Stimulated activated CD4-positive, alpha-beta T cell treated with anti-CD3 and anti-CD28 coated beads, Interleukin-2, amount 100 ng/mL, for 48 hours (primary cell): ENCODE measurements at places on chromosomes 3 and 15.

GRCh38 chr15:85422607-85423006 is 42.2 kb downstream of the AKAP13 start:
- DNase-seq: no peak

- peak; percentile 39 for DNase-seq
Observed at GRCh38 chr15:89419370-89419984, 76.9 kb downstream of the RHCG start.

- DNase-seq: no peak
Observed at GRCh38 chr3:71611099-71611498, 27.6 kb upstream of the FOXP1 start.

GRCh38 chr3:96182756-96183155 is 631.6 kb upstream of the EPHA6 start:
- no peak for DNase-seq

GRCh38 chr15:57114070-57114469 is 195.6 kb downstream of the TCF12 start:
- no peak for DNase-seq

GRCh38 chr3:110243081-110243480 is 828.5 kb upstream of the NECTIN3 start:
- no peak for DNase-seq

- DNase-seq: no peak
Observed at GRCh38 chr3:168186293-168186983, 90.7 kb upstream of the GOLIM4 start.

- DNase-seq: no peak
Observed at GRCh38 chr15:31340047-31340446, 13.4 kb downstream of the KLF13 start.

GRCh38 chr15:42378011-42378410 is 18.7 kb downstream of the CAPN3 start:
- no peak for DNase-seq

DNA sequence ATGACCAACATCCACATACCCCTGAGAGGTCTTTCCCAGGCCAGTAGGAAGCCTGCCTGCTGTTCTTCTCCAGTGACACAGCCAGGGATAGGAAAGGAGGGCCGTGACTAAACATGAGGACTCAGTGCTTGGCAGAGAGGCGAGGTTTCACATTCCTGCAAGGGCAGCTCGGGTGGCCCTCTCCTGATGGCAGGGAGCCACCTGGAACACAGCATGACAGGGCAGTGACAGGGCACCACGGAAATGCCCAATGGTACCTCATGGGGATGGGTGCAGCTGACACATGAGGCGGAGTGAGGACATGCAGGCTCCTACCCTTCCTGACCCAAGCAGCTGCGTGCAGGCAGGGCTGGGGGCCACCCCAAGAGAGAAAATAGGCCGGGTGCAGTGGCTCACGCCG is 7.4 kb upstream of the TGM5 start:
- DNase-seq: no peak

DNA sequence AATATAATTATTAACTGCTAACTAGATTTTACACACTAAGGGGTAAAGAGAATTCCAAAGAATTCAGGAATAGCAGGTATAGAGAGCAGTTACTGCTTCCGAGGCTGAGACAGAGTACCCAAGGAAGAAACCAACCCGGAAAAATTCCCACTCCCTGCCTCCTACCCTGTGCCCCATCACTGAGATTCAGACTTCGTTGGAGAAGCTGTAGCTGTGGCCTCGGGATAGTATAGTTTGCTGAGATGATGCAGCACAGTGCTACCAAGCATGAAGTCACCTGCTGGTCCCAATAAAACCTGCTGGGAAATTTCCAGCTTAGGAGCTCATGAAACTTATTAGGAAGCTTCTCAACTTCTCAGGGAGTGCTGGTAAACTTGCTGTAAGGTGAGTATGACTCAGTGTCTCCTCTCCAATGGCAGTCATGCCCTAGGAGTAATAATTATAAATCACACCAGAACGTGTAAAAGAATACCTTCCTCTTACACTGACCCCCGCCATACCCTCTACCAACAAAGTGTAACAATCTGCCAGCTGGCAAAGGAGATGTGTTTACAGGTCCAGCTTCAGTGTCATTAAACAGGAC is 215.2 kb upstream of the ROBO2 start:
- no peak for DNase-seq

DNA sequence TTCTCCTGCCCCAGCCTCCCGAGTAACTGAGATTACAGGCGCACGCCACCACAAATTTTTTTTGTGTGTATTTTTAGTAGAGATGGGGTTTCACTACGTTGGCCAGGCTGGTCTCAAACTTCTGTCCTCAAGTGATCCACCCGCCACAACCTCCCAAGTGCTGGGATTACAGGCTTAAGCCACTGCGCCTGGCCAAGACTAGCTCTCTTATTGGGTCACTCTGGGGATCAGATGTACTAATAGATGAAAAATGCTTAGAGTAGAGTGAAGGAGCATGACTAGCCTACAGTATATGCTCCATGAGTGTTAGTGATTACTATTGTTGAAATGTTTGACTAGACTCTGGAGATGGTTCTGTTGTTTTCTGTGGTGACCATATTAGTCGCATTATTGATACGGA is 21.8 kb downstream of the RARB start:
- no peak for DNase-seq

DNA sequence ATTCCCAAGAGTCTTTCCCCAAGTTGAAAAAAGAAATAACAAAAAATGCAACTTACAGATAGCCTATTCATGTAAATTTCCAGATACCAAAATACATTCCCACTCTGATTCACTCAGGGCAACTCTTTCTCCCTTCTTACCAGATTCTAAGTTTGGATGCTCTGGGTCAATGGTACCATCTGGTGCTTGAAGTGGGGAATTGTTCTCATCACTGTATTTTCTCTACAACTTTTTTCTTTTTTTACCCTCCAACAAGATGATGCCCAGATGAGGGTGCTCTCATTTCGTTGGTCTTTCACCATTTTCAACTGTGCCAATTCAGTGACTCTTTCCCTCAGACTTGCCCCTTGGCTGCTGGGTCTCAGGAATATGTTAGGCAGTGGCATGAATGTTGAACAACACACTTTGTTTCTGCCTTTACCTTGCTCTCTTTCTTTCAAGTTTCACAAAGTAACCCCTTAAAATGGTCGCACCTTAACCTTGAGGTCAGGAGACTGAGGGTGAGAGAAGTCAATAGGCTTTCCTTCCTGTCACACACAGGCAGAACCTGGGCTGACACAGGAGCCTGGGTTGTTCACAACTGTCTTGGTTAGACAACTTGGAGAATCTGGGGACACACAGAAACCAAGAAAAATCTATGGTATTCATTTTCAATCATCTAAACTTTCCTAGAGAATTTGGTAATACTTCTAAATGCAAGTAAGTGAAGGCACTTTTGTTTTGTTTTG is 330.7 kb upstream of the SLCO3A1 start:
- no peak for DNase-seq

GRCh38 chr15:79743032-79743431 is 153.8 kb downstream of the MTHFS start:
- DNase-seq: no peak

- no peak for DNase-seq
Observed at GRCh38 chr3:46890132-46890531, 12.6 kb downstream of the PTH1R start.

DNA sequence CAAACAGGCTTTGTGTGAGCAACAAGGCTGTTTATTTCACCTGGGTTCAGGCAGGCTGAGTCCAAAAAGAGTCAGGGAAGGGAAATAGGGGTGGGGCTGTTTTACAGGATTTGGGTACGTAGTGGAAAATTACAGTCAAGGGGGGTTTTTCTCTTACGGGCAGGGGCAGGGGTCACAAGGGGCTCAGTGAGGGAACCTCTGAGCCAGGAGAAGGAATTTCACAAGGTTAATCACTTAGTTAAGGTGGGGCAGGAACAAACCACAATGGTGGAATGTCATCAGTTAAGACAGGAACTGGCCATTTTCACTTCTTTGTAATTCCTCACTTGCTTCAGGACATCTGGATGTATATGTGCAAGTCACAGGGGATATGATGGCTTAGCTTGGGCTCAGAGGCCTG is 1592.8 kb upstream of the GBE1 start:
- DNase-seq: no peak

DNA sequence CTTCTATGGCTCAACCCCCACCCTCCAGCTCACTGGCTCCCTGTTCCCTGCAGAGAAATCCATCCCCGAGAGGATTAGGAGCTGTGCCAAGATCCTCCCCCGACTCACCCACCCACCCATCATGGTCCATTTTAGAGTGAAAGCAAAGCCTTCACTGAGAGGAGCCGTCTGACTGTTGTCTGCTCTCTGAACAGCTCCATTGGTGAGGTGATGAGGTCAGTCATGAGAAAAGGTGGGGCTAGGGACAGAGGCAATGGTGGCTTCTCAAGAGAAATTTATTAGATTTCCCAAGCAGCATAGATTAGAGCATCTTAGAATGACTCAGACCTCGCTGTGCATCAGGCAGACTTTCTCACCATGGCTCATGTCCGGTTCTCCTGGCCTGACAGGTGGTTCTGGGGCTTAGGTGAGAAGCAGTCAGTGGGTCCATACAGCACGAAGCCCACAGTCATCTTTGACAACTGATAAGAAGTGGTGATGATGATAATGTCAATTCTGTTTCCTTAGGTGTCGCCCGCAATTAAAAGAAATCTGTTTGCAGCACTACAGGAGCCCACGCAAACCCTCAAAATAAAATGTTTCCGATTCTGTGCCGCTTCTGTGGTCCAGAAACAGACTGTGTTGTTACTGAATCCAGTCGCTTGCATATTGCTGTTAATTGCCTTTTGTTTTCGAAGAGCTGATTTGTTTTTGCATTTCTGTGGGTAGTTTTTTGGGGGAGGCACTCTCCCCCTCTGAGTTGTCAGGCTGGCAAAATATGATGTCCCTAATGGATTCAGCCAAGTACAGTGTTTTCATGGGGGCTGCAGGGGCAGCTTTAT is 24.8 kb upstream of the RHO start:
- DNase-seq: no peak
